ENCODE measurements at places on chromosomes 5 and 9.

- DNase-seq: no peak
Observed at GRCh38 chr5:37867654-37868053, 27.8 kb upstream of the GDNF start.

- DNase-seq: no peak
Observed at GRCh38 chr9:117718701-117719100, 14.5 kb downstream of the TLR4 start.

DNA sequence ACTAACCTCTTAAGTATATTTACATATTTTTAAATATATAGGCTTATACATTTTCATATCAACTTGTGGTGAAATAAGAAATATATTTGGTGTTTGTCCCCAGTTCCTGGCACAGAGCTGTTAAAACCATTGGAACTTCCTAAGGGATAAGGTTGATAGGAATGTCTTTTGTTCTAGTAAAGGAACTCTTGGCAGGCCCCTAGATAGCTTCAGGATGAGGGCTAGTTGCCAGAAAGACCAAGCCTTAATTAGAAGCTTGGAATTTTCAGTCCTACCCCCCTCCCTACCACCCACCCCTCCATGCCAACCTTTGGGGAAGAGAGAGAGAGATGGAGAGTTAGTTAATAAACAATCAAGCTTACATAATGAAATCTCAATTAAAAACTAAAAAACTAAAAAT lies 638.6 kb upstream of the ACO1 start:
- DNase-seq: no peak

- DNase-seq: no peak
Observed at GRCh38 chr5:179309751-179310320, 35.4 kb downstream of the ADAMTS2 start.

DNA sequence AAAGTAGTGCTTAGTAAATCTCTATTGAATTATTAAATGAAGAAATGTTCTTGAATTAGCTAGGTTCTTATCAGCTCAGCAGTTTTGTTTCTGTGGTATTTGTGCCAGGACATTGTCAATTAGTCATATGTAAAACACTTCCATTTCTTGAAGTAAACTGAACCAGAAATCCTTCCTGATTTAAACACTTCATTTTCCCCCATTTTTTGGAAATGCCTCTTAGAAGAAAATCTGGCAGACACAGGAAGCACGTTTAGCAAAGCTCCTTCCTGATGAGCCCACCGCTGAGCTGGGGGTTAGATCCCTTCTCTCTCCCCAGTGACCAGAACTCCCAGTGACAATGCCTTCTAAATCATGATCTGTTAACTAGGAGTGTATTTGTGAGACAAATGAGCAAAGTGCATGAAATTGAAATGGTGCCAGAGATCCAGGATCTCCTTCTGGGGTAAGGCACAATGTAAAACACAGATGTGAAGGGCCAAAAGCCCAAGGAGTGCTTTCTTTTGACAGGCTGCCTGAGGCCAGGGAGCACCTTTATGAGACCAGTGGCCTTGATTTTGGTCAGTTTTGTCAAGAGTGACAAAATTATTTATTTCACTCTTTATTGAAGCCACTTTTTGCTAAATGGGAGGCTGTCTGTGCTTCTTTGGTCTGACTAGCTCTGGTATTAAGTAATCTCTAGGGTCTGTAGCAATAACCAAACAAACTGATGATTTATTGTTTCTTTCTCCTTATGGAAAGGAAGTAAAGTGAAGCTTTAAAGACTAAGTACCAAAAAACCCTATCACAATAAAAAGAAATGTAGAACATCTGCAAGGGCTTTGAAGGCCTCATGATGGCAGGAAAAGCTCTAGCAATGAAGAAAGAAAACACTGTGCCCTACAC lies 25.5 kb upstream of the RUSC2 start:
- DNase-seq: no peak

DNA sequence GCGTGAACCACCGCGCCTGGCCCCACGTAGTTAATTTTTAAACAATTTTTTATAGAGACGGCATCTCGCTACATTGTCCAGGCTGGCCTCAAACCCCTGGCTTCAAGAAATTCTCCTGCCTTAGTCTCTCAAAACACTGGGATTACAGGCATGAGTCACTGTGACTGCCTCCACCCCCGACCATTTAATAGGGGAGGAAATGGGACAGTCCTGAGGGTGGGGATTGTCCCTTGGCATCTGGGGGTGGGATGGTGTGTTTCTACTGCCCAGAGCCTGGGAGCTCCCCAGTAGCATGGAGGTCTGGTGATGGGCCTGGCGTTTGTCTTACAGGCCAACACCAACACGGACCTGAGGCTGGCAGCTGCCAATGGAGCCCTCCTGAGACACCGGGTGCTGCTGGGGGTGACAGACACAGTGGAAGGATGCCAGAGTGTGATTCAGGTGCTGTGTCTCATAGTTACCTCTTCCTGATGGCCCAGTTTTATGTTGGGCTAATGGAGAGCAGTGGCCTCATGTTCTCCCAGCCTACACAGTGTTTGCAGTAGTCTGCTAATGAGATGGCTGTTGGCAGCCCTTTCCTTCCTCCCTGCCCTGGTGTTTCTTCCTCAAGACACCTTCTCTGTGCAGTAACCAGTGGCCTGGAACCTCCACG lies 22.5 kb downstream of the TMEM268 start:
- no peak for DNase-seq

- no peak for DNase-seq
Observed at GRCh38 chr5:3787604-3788003, 192.0 kb downstream of the IRX1 start.

- DNase-seq: no peak
Observed at GRCh38 chr9:97695995-97696802, 941 bp downstream of the XPA start.

GRCh38 chr9:137085920-137086530 lies 760 bp upstream of the MAN1B1 start:
- DNase-seq: no peak

- DNase-seq: no peak
Observed at GRCh38 chr5:150645070-150645700, 4.7 kb downstream of the SYNPO start.

Measured in activated T-helper 9 cell treated with anti-CD3 and anti-CD28 coated beads, Interleukin-2, amount 50 U/mL, for 16 hours (primary cell).